Anterior cingulate cortex (tissue), 58 donors: ENCODE measurements at places on chromosomes 11 and 22.

DNA sequence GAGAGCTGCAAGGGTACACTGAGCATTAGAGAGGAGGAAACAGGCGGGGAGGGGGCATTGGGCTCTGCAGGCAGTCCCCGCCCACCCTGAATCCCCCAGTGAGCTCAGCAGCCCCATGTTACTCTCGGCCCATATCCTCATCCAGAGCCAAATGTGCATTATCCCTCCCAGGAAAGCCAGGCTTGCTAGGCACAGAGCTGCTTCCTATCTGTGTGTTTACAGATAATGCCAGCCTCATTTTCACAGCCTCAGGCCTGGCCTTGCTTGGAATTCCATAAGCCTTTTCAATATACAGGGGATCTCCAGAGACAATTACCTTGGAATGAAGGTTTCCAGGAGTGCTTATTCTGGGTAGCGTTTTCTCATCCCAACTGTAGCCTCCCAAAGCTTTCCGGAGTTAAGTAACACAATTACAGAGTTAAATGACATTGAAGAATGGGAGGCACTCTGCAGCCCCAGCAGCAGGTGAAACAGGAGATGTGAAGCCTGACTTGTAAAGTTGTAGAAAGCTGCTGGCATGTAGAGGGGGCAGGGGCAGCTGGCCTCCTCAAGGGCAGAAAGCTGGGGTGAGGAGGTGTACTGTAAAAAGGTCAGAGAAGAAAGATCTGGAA is 91.5 kb upstream of the TBCEL start:
- no peak for DNase-seq

GRCh38 chr11:71525938-71526495 is 1.1 kb upstream of the KRTAP5-7 start:
- no peak for DNase-seq

- no peak for DNase-seq
These were observed 15.8 kb downstream of the SHANK3 start for GRCh38 chr22:50688448-50688847.

GRCh38 chr22:40422558-40423309 is 52.3 kb downstream of the SGSM3 start:
- DNase-seq: no peak

DNA sequence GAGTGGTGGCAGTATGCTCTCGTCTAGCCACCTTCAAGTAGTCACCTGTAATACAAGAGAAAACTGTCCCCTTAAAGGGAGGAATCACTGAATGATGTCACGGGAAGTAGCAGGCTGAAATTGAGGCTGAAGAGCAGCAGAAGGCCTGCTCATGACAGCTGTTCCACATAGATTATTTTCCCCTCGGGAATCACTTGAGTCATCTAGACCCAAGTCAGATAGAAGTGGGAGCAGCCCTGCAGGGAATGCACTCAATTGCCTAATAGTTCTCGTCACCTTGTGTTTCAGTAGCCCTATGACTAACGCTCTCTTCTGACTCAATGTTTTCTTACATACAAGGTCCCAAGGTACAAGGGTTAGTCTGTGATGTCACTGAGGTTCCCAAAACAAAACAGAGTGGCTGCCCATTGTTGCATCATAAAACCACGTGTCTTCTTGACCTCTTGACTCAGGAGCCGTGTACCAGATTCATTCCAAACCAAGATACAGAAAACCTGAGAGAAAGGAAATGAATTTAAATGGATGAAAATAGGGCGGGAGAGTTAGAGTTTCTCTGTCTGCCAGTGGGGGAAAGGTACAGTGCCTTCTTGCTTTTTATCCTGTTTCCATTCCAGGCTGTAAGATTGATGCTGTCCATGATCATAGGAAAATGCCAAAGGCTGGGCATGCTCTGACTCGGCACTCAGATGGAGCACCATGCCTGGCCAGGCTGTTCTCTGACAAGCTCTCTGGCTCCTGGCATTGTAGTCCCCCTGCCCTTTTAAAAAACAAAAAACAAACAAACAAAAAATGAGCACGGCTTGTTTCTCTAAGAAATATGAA is 21.6 kb upstream of the C11orf96 start:
- DNase-seq: no peak

DNA sequence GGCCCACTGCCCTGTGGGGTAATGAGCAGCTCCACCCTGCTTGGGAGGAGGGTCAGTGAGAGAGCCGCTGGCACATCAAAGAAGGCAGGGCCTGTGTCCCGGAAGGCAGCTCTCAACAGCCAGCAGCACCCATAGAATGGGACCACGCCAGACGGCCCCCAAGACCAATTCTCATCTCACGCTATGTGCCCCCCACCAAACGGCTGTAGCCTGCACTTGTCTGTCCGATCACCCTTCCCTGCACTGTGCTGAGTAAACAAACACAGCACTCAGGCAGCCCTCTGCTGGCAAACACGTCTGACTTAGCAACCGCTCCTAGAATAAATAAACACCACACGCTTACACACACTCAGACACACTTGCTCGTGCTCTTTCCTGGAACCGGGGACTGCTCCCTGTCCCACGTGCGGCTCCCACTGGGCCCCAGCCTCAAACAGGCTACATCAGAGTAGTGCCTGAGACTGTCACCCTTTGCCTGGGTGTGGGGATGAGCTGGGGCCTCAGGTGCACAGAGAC is 53.2 kb upstream of the CDON start:
- DNase-seq: no peak

DNA sequence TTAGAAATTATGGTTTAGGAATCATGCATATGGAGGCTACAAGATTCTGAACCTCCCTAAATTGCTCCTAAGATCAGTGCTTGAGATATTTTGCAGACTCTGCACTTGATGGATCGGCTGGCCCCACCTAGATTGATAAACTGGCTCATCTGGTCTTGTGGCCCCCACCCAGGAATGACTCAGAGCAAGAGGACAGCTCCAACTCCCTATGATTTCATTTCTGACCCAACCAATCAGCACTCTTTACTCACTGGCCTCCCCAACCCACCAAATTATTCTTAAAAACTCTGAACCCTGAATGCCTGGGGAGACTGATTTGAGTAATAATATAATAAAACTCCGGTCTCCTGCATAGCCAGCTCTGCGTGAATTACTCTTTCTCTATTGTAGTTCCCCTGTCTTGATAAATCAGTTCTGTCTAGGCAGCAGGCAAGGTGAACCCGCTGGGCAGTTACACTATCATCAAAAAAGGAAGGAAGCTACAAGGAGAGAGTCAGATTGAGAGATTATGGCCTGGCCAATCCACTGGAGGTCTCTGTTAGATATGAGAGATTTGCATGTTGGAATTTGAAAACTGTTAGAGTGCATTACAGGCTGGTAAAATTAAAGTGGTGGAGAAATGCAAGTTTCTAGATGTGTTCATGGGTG is 245.8 kb downstream of the CSNK2A3 start:
- DNase-seq: no peak

DNA sequence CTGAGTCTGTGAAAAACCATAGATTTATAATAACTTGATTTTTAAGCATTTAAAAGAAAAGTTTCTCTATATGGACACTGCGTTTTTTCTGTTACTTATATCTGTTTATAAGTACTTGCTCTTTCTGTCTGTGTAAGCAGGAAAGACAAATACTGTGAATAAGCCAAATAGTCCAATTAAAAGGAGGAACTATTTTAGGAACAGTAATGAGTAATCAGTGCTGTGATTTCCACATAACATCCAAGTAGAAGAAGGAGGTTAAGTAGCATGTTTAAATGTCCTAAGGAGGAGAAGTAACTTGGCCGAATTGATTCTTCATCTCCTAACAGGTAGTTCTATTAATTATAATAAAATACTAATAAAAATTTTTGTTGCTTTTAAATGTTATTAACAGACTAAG is 40.8 kb downstream of the ZNF214 start:
- DNase-seq: no peak

GRCh38 chr11:134270250-134270714 is 5.9 kb upstream of the GLB1L3 start:
- DNase-seq: no peak

DNA sequence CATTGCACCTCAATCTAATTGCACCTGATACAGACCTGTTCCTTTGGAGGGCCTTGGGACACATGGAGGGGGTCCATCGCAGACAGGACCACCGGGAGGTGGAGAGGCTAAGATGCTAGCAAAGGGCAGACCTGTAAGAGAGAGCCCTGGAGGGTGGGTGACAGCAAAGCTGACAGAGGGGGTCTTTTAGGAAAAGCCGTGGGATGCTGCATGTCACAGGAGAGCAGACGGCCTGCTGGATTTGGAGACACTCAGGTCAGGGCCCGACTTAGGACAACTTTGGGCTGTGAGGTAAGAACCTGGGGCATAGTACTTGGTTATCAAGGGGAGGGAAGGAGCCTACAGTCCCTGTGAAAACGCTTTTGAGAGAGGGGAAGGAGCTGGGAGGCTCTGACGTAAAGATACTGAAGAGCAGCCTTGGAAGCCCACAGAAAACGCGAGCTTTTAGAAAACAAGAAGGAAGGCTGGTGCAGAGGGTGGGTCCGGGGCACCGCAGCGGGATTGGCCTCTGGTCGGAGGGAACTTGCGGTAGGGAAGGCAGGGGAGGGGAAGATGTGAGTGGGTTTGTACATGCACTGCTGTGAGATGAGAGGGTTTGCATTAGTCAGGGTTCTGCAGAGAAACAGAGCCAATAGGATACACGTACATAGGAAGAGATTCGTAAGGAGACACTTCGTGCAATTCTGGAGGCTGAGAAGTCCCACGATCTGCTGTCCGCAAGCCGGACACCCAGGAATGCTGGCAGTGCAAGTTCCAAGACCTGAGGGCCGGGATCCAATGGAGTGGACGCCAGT is 868.5 kb downstream of the TBC1D22A start:
- no peak for DNase-seq

DNA sequence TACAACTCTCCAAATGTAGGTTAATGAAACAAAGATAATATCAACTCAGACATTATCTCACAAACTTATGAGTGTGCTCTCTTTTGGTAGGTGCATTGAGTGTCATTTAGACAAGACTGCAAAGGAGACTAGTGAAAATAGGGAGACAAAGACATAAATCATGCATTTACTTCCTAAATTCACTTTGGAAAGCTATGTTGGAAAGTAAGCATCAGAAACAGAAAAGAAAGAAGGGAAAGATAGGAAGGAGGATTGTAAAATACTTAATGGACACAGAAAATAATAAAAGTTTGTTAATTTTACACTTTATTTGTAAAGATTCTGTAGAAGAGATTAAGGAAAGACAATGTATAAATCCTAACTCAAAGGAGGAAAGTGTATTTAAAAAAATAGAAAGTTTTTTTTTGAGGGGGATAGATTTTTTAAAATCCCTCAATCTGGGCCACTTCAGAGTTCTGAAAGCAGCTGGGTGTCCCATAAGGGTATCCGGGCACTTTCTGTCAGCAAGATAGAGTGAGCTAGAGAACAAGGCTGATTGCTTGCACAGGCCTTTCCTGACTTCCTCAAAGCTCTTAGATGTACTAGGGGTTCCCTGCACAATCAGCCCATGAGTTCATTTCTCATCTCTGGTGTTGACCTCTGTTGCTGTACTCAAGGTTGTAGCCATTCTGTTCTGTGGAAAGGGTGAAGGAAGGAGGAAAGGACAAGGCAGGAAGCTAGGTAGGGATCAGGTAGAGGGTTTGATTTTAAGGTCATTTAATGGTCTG is 22.4 kb upstream of the RDX start:
- DNase-seq: no peak

DNA sequence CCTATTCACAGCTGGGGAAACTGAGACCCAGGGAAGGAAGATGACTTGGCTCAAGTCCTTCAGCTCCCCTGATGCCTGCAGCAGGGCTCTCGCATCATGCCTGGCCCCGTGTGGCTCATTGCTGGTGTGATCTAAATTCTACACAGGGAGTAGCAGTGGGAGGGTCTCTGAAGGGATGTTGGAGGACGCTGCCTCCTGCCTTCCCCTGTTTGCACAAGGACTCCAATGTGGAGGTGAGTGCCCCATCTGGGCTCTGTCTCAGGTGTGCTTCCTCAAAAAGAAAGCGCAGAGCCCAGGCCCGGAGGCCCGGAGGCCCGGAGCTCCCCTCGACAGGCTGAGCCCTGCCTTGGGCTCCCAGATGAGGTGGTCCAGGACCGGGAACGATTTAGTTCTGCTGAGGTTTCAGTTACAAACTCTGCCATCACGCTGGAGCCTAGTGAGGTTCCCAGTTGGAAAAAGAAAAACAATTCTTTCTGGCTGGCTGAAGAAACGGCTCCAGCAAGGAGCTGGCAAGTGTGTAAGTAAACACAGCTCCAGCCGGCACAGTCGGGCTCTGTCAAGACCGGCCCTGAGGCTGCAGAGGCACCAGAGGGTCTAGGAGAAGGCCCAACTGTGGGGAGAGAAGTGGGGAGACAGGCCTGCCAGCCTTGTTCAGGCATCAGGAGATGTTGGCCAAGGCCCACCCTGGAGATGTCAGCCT is 49.8 kb downstream of the NAT10 start:
- no peak for DNase-seq

GRCh38 chr11:125494031-125494360 is 2.1 kb downstream of the FEZ1 start:
- no peak for DNase-seq
